Aorta (tissue), 5 donors: ENCODE measurements at places on chromosomes 13 and 19.

GRCh38 chr13:40341096-40341471, 325.4 kb downstream of the FOXO1 start:
- H3K27ac ChIP-seq = no peak overlapping the region
- no peaks in the 10 kb centered on the region for H3K27me3 ChIP-seq
- no peak for DNase-seq

- no peaks in the 10 kb centered on the region for H3K4me1 ChIP-seq
- no peaks in the 10 kb centered on the region for H3K27me3 ChIP-seq
- H3K36me3 ChIP-seq = peaks cover 4% of the 10 kb centered on the region
- H3K27ac ChIP-seq = no peak overlapping the region
- no peak overlapping the region for H3K4me3 ChIP-seq
These were observed 22.4 kb downstream of the PIBF1 start for GRCh38 chr13:72804301-72804700.

- no peaks in the 10 kb centered on the region for H3K27me3 ChIP-seq
- no peaks in the 10 kb centered on the region for H3K36me3 ChIP-seq
- H3K4me3 ChIP-seq = no peak overlapping the region
- no peaks in the 10 kb centered on the region for H3K4me1 ChIP-seq
These were observed 1422.1 kb downstream of the PCDH9 start for GRCh38 chr13:65808061-65808460.

GRCh38 chr19:19406878-19407632, 1.6 kb downstream of the GATAD2A start:
- peaks cover 1% of the 10 kb centered on the region for H3K4me1 ChIP-seq
- no peaks in the 10 kb centered on the region for H3K27me3 ChIP-seq
- H3K36me3 ChIP-seq = no peaks in the 10 kb centered on the region
- peak overlapping the region; percentile 91 for H3K4me3 ChIP-seq
- peak overlapping the region; percentile 28 for H3K27ac ChIP-seq

DNA sequence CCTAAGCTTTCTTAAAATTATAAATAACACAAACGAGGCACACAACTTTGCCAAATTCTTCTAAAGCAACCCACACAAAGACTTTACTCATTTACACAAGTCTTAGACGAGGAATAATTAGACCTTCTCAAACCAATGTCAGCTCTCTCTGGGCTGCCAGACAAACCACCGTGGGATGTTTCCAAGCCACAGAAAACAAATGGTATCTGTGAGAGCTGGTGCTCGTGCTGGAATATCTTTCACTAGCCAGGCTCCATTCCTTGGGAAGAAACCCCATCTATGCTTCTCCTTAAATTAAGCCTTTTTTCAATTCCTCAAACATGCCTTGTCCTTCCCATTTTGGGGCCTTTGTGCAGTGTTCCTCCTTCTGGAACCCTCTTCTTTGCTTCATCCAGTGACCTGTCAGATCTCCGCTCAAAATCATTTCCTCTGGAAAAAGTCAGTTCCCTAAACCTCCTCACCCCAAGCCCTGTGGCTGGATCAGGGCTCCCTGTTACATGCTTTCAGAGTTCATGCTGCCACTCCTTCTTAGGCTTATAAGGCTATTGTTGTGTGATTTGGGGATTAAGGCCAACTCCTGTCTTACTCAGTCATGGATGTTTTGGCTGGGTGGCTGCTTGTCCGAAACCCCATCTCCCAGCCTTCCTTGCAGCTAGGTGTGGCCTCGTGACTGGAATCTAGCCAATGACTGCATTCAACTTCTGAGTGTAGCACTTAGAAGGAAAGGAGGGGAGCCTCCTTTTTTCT, 64.2 kb upstream of the GTF2F2 start:
- no peaks in the 10 kb centered on the region for H3K36me3 ChIP-seq
- H3K4me3 ChIP-seq = no peak overlapping the region
- H3K27me3 ChIP-seq = no peaks in the 10 kb centered on the region
- DNase-seq = no peak
- no peaks in the 10 kb centered on the region for H3K4me1 ChIP-seq
- H3K27ac ChIP-seq = no peak overlapping the region

GRCh38 chr19:46515879-46516350, 20.2 kb upstream of the PNMA8B start:
- DNase-seq = no peak
- H3K27me3 ChIP-seq = no peaks in the 10 kb centered on the region
- no peak overlapping the region for H3K4me3 ChIP-seq
- no peak overlapping the region for H3K27ac ChIP-seq

- H3K4me1 ChIP-seq = no peaks in the 10 kb centered on the region
- no peak overlapping the region for H3K4me3 ChIP-seq
- no peak for DNase-seq
- no peaks in the 10 kb centered on the region for H3K27me3 ChIP-seq
- H3K27ac ChIP-seq = no peak overlapping the region
- H3K36me3 ChIP-seq = no peaks in the 10 kb centered on the region
These were observed 65.6 kb downstream of the IRS2 start for GRCh38 chr13:109720758-109721184.
